Neural progenitor cell (in vitro differentiated cells): ENCODE measurements at places on chromosomes 5 and 9. TPM values are rescaled to one million over a fixed set of nuclear protein-coding genes. Genes with fewer than 3 reads are reported as not detected.

DNA sequence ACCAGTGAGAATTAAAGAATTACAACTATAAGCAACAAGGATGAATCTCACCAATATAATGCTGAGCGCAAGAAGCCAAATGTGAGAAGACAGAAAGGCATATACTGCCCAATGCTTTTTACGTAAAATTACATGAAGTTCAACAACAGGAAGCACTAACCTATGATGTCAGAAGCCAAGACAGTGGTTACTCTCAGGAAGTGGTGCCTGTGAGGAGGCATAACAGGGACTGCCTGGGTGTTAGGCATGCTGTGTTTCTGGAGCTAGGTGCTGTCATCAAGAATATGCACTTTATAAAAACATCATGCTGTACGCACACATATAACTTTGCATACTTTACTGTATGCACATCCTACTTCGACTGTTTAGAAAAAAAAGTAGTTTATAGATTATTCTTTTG lies 30.1 kb downstream of the FRMD3 start:
- no peak for DNase-seq

GRCh38 chr5:180287404-180287803 lies 4.5 kb downstream of the MAPK9 start:
- DNase-seq: no peak

- DNase-seq: no peak
Observed at GRCh38 chr5:105952875-105953274, 1717.9 kb downstream of the EFNA5 start.

The TTC1 gene
- 45.2 and 50.0 TPM in 2 replicates for total RNA-seq

The ZBTB34 gene
- 17.4 and 21.9 TPM in 2 replicates for total RNA-seq

The SVEP1 gene
- 0.56 and 0.74 TPM in 2 replicates for total RNA-seq
